ENCODE measurements at places on chromosomes 2 and 18. TPM values are rescaled to one million over a fixed set of nuclear protein-coding genes. Genes with fewer than 3 reads are reported as not detected.

DNA sequence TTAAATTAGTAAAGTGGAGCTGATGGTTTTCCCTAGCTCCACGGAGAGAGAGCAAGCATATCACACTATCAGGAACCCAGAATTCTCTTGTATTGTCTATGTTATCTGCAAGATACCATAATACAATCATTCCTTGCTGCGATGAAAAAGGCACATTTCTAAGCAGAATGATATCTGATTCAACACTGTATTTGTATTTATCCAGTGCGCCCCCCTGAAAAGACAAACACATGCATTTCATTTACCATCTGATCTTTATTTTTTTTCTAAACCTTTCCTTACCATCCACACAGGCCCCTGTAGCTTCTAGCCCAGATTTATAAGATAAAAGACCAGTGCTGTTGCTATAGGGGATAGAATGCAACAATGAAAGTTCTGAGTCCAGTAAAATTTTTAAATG is 420.6 kb downstream of the TDRD15 start:
- DNase-seq = no peak

GRCh38 chr2:62234755-62235655 is 39.1 kb downstream of the B3GNT2 start:
- no peak for DNase-seq

GRCh38 chr2:150769421-150769820 is 282.0 kb upstream of the RND3 start:
- no peak for DNase-seq

GRCh38 chr2:28381225-28382180 is 11.2 kb upstream of the FOSL2 start:
- DNase-seq = no peak

DNA sequence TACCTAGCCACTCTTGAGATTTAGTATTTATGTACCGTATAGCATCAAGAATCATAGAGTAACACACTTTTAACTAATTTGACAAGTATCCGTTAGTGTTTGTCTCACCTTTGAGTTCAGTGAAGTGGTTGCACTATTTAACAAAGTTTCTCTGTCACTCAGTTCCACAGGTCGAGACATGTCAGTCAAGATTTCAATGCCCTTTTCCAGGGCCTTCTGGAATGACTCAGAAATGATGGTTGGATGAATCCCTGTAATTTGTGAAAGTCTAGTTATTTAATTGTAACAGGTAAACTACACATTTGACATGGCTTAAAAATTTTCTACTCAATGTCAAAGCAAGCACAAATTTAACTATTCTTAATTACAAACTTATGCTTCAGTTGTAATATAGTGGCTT is 9.7 kb downstream of the CCT4 start:
- no peak for DNase-seq

Gene ALPI
- total RNA-seq = not detected

Gene G6PC2
- total RNA-seq = not detected

Measured in ovary (tissue), 10 donors.